BJ (cell line): ENCODE measurements at places on chromosomes 12 and 14.

- DNase-seq = no peak
These were observed 279.3 kb upstream of the FLRT2 start for GRCh38 chr14:85250414-85251189.

GRCh38 chr12:14913381-14913781 lies 25.0 kb downstream of the ERP27 start:
- no peak for DNase-seq

DNA sequence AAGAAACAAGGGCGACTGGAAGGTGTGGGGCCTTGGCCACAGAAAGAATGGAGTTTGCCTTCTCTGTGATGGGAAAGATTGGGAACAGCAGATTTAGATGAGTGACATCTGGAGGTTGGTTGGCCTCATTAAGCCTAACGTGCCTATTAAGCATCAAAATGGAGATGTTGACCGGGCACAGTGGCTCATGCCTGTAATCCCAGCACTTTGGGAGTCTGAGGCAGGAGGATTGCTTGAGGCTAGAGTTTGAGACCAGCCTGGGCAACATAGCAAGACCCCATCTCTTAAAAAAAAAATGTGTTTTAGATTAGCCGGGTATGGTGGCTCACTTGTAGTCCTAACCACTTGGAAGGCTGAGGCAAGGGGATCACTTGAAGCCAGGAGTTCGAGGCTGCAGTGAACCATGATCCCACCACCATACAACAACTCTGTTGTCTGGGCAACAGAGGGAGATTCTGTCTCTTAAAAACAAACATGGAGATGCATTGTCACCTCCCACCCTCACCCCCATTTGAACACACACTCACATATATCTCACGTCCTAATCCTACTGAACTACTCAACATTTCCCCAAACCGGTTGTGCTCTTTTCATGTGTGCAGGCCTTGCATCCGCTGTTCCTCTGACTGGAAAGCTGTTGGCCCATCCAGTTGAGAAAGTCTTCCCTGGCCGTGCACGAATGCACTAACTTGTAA lies 172.1 kb downstream of the ETV6 start:
- DNase-seq = no peak

GRCh38 chr14:85415015-85415712 lies 114.8 kb upstream of the FLRT2 start:
- DNase-seq = peak; percentile 68

- no peak for DNase-seq
These were observed 697 bp upstream of the DNAJC14 start for GRCh38 chr12:55829967-55830600.
